Aorta (tissue), 5 donors: ENCODE measurements at places on chromosomes 3 and 15.

DNA sequence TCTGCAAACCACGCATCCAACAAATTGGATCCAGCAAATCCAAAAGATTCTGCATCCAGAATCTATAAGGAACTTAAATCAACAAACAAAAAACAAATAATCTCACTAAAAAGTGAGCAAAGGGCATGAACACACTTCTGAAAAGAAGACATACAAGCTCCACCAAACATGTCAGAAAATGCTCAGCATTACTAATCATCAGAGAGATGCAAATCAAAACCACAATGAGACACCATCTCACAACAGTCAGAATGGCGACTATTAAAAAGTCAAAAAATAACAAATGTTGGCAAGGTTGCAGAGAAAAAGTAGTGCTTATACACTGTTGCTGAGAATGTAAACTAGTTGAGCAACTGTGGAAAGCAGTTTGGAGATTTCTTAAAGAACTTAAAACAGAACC, 21.6 kb upstream of the SLC25A36 start:
- no peaks in the 10 kb centered on the region for H3K27me3 ChIP-seq
- no peak for DNase-seq
- H3K27ac ChIP-seq, result no peak overlapping the region
- no peaks in the 10 kb centered on the region for H3K36me3 ChIP-seq

DNA sequence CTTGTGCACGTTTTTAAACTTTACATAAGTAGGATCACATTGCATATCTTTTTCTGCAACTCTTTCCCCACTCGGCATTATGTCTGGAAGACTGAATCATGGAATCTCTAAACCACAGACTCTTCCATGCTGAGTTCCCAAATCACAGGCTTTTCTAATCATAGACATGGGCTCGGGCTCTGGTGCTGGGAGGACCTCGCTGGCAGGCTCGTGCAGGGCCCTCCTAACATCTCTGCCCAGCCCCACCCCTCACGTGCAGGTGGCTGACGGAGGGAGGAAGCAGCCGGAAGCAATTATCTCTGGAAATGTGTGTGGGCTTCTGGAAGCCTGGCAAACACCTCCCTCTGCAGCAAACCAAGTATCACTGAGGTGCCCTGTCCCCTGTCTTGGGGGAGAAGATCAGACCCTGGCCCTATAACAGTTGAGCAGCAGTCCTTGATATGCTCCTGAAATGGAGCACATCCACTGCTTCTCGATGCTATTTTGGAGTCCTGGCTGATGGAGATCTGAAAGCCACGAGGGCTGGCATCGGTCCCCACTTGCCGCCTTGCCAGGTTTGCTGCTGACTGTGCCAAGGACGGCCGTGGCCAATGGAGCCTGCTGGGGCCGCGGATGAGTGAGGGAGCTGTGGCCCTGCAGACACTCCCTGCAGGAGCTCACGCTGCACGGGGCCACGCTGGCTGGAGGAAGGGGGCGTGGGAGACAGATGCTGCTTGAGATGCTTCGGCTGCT, 4.4 kb upstream of the IQSEC1 start:
- H3K36me3 ChIP-seq, result no peaks in the 10 kb centered on the region
- no peaks in the 10 kb centered on the region for H3K4me1 ChIP-seq
- peak; percentile 80 for DNase-seq
- H3K27ac ChIP-seq, result no peak overlapping the region
- no peaks in the 10 kb centered on the region for H3K27me3 ChIP-seq
- no peak overlapping the region for H3K4me3 ChIP-seq

DNA sequence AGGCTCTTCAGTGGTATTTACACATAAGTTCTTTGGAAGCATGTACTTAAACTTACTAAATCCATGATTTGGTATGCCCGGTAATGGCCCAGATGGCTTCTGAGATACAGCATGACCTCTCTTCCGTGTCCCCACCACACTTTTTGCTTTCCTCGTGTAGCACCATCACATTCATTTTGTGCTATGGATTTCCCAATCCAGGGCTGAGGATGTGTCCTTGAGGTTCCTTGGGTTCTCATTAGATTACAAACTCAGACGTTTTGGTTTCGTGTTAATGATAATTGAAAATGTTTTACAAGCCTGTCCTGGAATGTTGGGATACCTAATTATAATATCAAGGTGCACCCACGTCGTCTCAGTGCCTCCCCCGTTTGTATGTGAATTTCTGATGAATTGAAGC, 7.3 kb downstream of the ABHD2 start:
- H3K4me3 ChIP-seq, result no peak overlapping the region
- peaks cover 27% of the 10 kb centered on the region for H3K4me1 ChIP-seq
- no peak for DNase-seq
- no peaks in the 10 kb centered on the region for H3K36me3 ChIP-seq
- H3K27me3 ChIP-seq, result no peaks in the 10 kb centered on the region

GRCh38 chr3:73680391-73681095, 55.8 kb upstream of the PDZRN3 start:
- H3K27ac ChIP-seq, result no peak overlapping the region
- no peak for DNase-seq

DNA sequence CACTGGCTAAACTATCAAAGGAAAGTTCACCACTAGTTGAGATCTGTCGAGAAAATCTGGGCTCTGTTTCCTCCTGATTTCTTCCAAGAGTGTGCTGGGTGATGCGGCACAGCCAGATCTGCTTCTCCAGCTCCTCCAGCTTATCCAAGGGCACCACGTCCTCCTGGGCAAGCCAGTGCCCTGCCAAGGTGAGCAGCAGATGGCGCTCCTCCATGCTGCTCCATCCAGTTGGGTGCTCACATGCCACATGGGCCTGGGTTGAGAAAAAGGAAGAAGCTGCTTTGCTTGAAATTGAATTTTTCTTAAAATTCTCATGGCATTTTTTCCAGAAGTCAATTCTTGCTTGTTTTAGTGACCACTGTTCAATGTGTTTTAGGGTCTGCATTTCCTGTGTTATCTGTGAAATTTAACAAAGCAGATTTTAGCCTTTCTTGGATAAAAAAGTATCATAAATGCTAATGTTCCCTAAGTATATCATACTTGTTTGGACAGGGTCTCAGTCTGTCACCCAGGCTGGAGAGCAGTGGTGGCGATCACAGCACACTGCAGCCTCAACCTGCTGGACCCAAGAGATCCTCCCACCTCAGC, 47.3 kb downstream of the EIF3J start:
- H3K4me3 ChIP-seq, result no peak overlapping the region
- H3K4me1 ChIP-seq, result no peaks in the 10 kb centered on the region
- H3K27ac ChIP-seq, result no peak overlapping the region
- H3K36me3 ChIP-seq, result peaks cover 7% of the 10 kb centered on the region

GRCh38 chr3:69137005-69137404, 14.6 kb upstream of the LMOD3 start:
- H3K4me3 ChIP-seq, result no peak overlapping the region
- H3K27me3 ChIP-seq, result no peaks in the 10 kb centered on the region
- no peaks in the 10 kb centered on the region for H3K4me1 ChIP-seq
- no peaks in the 10 kb centered on the region for H3K36me3 ChIP-seq
- H3K27ac ChIP-seq, result no peak overlapping the region

DNA sequence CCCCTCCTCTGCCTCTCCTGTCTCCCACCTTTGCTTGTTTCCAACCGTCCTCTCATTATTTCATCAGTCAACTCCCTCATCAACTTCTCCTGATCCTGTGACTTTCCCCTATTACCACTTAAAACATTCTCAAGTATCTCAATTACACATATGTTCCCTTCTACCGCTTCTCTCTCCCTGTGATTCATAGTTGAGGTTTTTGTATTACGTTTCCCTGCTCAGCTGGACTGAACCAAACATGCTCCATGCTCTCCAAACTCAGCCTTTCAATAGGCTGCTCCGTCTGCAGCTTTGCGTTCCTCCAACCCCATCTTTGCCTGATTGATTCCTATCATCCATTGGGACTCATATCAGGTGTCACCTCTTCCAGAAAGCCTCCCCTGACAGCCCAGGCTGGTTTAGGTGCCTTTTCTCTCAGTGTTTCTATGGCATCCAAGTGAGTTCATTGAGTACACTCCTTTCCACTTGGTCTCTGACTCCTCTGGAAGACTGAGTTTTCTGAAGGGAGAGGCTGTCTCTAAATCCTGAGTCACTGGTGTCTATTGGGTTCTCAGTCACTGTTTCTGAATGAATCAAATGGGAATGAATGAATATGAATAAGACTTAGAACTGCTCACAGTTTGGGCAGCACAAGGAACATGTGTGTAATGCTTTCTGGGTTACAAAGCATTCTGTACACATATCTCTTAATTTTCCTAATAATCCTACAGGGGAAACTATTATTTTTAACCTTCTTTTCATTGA, 56.4 kb downstream of the PLD1 start:
- H3K4me1 ChIP-seq, result peaks cover 11% of the 10 kb centered on the region
- no peaks in the 10 kb centered on the region for H3K27me3 ChIP-seq
- H3K4me3 ChIP-seq, result no peak overlapping the region
- no peaks in the 10 kb centered on the region for H3K36me3 ChIP-seq
- no peak for DNase-seq

- no peaks in the 10 kb centered on the region for H3K4me1 ChIP-seq
- no peaks in the 10 kb centered on the region for H3K36me3 ChIP-seq
- H3K27ac ChIP-seq, result no peak overlapping the region
- no peak overlapping the region for H3K4me3 ChIP-seq
Observed at GRCh38 chr3:77394046-77394445, 354.1 kb downstream of the ROBO2 start.

- H3K27me3 ChIP-seq, result no peaks in the 10 kb centered on the region
- no peak for DNase-seq
- no peaks in the 10 kb centered on the region for H3K36me3 ChIP-seq
- no peaks in the 10 kb centered on the region for H3K4me1 ChIP-seq
- no peak overlapping the region for H3K4me3 ChIP-seq
- no peak overlapping the region for H3K27ac ChIP-seq
Observed at GRCh38 chr15:65275728-65276126, 11.0 kb downstream of the PARP16 start.

DNA sequence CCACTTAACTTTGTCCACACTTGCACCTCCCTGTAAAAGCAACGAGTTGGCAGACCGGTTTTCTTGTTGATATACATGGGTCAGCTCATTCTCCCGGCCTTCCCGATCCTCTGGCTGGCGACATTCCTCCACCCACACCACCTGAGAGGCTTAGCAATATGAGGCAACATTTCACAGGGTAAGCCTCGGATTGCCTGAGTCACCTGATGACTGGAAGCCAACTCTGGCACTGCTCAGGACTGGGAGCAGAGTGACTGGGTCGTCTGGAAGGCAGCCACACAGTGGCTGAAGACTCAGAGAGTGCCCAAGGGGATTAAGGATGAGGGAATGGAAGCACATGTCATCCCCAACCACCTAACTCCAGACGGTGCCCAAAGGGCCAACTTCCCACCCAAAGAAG, 9.8 kb downstream of the HOMER2 start:
- H3K27me3 ChIP-seq, result no peaks in the 10 kb centered on the region
- no peak overlapping the region for H3K4me3 ChIP-seq
- H3K27ac ChIP-seq, result no peak overlapping the region
- no peaks in the 10 kb centered on the region for H3K4me1 ChIP-seq
- no peaks in the 10 kb centered on the region for H3K36me3 ChIP-seq

DNA sequence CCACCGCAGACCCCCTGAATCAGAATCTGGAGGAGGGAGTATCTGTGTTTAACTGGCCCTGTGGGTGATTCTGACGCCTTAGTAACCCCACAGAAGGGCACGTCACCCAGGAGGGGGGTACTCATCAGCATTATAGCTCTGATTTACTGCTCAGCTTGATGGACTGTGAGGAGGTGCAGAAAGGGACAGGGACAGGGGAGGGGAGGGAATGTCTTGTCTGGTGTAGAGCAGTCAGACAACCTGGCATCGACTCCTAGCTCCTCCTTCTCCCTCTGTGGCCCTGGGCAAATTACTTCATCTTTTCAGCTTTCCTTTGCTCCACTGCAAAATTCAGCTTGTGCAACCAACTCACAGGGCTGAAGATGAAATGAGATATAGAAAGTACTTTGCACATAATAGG, 42.3 kb upstream of the GLCE start:
- no peak overlapping the region for H3K4me3 ChIP-seq
- no peaks in the 10 kb centered on the region for H3K36me3 ChIP-seq
- H3K27me3 ChIP-seq, result peaks cover 2% of the 10 kb centered on the region
- H3K27ac ChIP-seq, result no peak overlapping the region

GRCh38 chr3:187290503-187290902, 1.0 kb downstream of the MASP1 start:
- H3K36me3 ChIP-seq, result no peaks in the 10 kb centered on the region
- H3K27ac ChIP-seq, result no peak overlapping the region
- DNase-seq, result no peak
- no peaks in the 10 kb centered on the region for H3K27me3 ChIP-seq

DNA sequence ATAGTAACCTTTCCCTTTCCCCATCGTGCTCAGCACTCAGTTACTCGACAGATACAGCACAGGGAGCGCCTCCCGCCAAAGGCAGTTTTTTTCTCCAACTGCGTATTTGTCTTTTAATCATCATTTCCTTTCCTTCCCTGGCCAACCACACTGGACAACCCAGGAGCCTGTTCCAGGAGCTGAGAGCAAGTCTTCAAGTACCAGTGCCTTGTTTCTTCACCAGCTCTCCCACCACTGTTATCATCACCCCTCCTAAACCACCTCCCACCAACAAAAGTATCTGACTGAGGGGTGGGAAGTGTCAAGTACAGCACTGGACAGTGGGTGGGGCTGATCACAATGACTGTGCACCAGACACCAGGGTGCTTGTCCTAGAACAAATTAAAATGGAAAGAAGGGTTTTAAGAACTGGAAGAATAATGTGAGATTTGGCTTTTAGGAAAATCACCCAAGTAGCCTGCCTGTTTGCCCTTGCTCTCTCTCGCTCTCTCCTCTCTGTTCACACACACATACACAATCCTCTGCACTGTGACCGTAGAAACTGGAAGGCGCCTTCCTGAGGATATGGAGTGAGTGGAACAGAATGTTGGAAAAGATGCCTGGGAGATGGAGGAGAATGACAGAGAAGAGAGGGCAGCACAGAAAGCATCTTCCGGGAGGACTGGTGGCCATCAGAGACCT, 126.3 kb downstream of the TNIK start:
- no peak overlapping the region for H3K4me3 ChIP-seq
- no peak for DNase-seq
- H3K27me3 ChIP-seq, result no peaks in the 10 kb centered on the region
- no peaks in the 10 kb centered on the region for H3K36me3 ChIP-seq
- H3K27ac ChIP-seq, result no peak overlapping the region
